ENCODE measurements at places on chromosomes 5 and 9.
A peak's percentile ranks its signal among the peaks of the same experiment; 100 is the strongest.

DNA sequence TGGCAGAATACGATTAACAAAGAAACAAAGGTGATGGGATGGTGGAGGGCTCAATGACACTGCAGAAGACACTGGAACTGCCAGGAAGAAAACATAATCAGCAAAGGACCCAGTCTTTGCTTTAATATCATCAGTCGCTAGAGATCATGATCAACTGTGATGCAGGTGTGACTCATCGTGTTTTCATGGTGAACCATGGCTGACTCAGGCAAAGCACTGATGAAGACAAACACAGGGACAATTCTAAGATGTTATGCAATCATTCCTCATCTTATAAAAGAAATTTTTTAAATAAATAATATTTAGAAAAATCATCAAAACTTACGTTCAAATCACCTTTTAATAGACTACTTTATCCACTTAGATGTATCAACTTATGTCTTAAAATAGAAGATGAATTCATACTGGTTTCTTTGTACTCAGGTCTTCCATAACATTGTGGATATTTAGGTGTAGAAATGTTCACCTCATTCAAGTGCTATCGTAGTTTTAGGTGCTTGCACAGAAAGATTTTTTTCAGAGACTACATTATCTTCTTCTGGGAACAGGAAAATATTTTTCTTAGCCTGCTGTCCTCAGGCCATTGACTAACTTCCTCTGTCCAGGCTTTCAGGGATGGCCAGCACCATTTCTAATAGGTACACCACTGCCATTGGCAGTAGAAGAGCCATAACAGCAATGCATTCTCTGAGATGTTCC is 673.4 kb upstream of the MEF2C start:
- DNase-seq = no peak

- no peak for DNase-seq
Observed at GRCh38 chr5:122674385-122674784, 100.5 kb upstream of the SNX2 start.

- peak; percentile 59 for DNase-seq
Observed at GRCh38 chr5:120252839-120253238, 211.3 kb upstream of the PRR16 start.

DNA sequence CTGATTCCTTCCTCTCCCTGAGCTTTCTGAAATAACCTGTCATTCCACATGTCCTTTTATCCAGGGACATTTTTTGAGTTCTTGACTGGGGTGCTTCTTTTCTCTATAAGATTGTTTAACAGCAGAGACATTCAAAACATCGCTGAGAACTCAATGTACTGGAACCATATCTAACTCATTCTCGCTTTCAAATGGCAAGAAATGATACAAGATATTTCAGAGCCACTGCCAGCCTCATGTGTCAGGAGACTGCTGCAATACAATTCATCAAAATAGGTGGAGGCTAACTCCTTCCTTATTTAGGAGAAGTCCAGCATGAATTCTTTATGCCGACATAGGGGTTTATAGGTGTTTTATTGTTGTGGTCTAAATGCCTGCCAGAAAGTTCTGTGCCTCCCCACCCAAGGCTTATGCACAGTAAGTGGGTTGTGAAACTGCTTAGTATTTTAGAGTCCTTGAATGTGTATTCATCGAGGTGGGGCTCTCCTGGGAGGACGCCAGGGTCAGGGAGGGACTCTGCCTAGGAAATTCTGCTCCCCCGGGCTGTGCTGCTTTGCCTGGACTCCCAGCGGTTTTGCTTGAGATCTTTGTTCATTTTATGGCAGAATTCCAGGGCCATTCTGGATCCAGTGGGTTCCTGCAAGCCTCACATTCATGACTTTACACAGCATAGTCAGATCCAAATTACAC is 53.9 kb downstream of the ZNF474 start:
- DNase-seq = no peak

- no peak for DNase-seq
Observed at GRCh38 chr5:138875552-138875875, 379 bp upstream of the LRRTM2 start.

- no peak for DNase-seq
Observed at GRCh38 chr9:73133921-73134407, 17.7 kb upstream of the ANXA1 start.

Data from NCI-H2081 treated with DMSO at 0.1 percent for 48 hours (cell line).